ENCODE measurements at places on chromosomes 11 and 22.

- DNase-seq: peak; percentile 81
Measured at GRCh38 chr11:47213950-47214565, 716 bp upstream of the DDB2 start.

DNA sequence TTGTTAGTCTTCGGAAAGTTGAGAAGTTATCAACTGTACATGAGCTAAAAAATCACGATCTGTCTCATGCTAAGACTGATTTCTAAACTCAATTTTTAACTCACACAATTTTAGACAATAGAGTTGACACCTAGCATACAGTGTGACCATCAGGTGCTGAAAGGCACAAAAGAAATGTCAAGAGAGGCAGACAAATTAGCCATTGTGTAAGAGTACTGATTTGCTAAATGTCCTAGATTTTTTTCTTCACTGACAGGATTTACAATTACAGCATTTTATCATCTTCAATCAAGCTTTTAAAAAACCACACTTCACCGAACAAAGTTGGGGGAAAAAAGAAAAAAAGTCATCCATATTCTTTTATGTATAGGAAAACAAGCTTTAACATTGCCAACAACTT lies 7.0 kb downstream of the LGR4 start:
- DNase-seq: no peak

- no peak for DNase-seq
Measured at GRCh38 chr22:30266445-30267381, at the start of gene OSM. OSM (minus strand) TSS chr22:30266851; CDS start chr22:30266799, 52 bp downstream.

- DNase-seq: no peak
Measured at GRCh38 chr11:67273260-67273990, 7.2 kb downstream of the GRK2 start.

- no peak for DNase-seq
Measured at GRCh38 chr11:83782329-83782728, 496.2 kb upstream of the CCDC90B start.

- DNase-seq: no peak
Measured at GRCh38 chr22:22019659-22020424, 37.3 kb upstream of the TOP3B start.

DNA sequence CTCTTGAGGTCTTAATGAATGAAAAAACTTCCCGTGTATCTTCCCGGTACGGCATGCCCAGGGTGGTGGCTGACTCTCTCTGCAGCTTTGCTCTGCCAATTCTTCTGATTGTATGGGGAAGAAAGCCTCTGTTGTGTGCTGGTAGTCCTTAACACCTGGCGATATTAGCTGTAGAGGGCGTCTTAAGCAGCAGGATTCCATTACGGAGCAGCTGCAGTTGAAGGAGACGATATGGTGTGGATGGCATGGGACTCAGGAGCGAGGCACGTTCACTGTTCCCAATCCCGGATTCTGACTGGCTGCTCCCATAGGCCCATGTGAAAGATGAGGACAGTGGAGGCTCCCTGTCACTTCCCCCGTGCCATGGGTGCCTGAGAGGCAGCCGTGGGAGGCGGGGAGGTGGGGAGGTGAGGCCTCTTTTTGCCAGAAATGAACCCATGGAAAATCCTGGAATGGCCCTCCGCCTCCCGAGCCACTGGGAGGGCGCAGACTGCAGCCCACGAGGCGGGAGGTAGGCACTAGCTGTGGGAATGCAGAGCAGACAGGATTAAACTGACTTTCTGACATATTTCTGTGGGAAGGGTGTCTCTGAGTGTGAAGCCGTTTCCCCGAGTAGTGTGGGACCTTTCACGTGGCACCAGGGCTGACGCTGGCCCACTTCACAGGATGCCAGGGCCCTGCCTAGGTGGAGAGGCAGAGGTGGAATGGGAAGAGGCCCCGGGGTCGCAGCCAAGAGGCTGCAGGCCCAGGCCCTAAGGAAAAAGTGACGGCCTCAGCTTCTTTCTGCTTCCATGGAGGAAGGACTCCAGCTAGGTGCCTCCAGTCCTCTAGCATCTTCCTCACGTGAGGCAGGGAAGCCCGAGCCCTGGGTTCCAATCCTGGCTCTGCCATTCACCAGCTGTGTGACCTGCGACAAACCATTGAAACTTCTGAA lies 121.4 kb upstream of the CD82 start:
- no peak for DNase-seq

- no peak for DNase-seq
Measured at GRCh38 chr11:7021318-7021717, 1.0 kb downstream of the NLRP14 start.

- no peak for DNase-seq
Measured at GRCh38 chr11:27622541-27623300, 77.5 kb downstream of the BDNF start.

- no peak for DNase-seq
Measured at GRCh38 chr22:21984793-21985192, 2.2 kb upstream of the TOP3B start.

DNA sequence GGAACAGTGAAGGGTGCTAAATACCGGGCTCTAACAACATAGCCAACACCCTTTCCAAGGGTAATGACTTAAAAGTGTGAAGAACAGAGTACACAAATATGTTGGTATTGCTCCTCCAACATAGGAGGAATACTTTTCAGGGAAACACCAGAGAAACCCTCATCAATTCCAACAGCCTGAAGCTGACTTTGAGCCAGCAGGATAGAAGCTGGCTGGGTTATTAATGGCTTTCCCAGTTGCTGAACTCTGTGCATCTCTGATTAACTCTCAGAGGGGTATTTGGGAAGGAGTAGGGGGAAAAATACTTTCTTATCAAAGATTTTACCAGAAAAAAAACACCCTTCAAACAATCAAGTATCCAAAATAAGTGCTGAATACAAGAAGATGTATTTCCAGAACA lies 95.6 kb downstream of the AMBRA1 start:
- no peak for DNase-seq

DNA sequence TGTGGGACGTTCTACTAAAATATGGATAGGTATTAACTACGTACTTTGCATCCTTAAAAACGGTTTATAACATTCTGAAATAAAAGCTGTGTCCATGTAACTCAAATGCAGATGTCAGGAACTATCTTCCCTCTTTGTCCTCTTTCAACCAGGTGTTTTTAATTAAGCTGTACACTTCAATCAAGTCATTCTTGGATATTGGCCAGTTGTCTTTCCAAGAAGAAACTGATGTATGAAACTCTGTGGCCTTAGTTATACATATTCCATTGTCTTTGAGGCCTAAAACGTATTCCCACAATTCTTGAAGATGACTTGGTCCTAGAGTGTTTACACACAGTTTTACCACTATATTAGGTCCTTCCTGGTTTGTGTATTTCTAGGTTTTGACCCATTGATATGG lies 249.0 kb upstream of the CNTN5 start:
- no peak for DNase-seq

- no peak for DNase-seq
Measured at GRCh38 chr22:22348127-22348814, 103.7 kb downstream of the VPREB1 start.

GRCh38 chr11:131849485-131849884 lies 479.1 kb downstream of the NTM start:
- no peak for DNase-seq

DNA sequence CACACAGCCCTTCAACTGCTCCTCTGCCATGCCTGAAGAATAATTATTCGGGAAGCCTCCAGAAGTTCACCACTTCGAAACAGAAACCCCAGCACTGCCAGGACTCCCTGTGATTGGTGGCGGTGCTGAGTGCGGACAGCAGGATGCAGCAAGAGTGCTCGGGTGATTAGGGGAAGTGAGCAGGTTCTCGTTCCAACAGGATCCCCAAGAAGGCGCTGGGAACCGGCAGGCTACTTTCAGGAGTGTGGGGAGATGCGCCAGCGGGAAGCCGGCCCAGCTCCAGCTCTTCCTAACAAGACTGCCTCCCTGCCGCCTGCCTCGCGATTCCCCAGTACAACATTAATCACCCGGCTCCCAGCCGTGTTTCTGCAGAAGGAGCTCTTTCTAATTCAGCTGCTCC lies 630.2 kb downstream of the BRD1 start:
- DNase-seq: no peak

DNA sequence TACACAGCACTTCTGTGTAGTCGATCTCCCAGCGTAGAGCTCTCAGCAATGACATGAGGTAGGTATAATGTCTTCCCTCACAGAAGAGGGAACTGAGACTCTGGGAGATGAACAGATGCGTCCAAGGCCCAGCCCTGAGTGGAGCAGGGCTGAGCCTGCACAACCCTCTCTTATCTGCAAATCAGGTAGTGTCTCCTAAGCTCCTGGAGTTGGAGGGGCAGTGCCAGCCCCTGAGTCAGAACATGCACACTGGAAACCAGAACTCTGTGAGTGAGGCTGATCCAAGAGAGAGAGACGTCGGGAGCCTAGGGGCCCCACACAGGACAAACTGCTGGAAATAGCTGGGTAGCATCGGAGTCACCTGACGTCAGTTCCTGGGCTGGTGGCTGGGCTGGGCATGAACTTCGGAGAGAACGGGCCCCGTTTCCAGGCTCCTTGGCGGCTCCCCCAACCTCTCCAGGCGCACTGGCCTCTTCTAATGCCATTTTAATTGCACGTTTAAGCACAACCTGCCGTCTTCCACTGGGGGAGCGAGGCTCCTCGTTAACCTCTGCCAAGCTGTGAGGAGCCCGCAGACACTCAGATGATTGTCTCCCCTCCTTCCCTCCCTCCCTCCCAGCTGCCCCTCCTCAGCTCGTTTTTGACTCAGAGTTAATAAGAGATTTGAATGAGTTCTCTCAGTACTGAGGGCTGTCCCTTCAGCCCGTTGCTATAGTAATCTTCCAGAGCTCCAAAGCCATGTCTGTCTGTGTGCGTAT lies 191.2 kb upstream of the TBCEL start:
- no peak for DNase-seq

GRCh38 chr22:49589811-49590210 lies 237.9 kb downstream of the BRD1 start:
- DNase-seq: no peak

DNA sequence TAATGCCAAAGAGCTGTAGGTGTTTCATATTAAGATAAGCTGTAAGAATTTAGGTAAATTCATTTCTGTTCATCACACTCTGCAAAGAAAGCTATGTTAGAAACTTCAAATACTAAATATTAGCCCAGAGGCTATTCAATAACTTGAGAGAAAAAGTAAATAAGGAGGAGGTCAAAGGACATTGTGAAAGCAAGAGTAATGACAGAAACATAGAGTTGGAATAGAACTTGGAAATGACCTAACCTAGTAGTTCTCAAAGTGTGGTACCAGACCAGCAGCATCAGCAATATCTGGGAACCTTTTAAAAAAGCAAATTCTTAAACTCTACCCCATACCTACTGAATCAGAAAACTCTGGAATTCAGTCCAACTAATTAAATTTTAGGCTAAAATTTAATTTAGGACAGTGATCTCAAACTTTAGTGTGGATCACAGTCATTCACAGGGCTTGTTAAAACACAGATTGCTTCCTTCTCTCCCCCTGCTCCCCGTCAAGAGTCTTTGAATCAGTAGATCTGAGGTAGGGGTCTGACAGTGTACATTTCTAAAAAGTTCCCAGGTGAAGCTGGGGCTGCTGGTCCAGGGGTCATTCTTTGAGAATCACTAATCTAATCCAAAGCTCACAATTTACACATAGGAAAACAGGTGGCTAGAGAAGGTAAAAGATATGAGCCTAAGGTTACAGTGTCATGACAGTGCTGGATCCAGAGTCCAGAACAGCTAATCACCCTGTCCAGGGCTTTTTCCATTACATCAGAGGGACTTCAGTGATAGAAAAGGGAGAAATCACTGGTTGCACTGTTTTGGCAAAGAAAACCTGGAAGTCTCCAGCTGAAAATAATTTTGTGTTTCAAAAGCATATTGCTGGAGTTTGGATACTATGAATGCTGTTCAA lies 241.1 kb downstream of the SOX6 start:
- DNase-seq: no peak

GRCh38 chr11:16178273-16178672 lies 178.1 kb downstream of the SOX6 start:
- DNase-seq: no peak

DNA sequence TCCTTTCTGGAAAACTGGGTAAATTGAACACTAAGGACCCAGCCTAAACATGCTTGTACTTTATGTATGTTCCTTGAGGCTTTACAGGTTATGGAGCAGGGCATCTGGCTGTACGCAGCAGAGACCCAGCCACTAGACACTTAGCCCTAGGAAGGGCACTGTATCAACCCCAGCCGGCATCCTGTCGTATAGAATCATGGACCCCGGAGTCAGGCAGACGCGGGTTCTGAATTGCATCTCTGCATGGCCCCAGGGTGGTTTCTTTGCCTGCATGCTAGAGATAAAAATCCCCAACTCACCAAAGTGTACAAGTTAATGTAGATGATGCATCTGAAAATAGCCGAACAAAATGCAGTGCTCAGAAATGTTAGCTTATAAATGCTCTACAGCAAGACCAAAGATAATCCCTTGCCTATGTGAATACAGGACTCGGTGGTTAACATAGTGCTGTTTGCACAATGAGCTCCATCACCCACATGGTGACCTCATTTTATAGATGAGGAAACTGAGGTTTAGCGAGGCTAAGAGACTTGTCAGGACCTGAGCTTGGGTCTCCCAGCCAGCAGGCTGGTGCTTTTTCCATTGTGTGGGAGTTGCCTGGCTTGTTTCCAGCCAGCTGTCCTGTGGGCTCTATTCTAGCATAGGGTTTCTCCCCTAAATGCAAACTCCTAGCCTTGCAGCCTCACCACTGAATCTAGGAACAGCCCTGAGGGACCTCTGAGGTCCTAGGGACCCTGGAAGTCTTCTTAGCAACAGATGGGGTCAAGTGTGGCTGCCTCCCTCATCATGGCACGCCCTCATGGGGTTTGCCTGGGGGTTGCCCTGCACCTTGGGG lies 7.3 kb downstream of the CD6 start:
- DNase-seq: no peak

DNA sequence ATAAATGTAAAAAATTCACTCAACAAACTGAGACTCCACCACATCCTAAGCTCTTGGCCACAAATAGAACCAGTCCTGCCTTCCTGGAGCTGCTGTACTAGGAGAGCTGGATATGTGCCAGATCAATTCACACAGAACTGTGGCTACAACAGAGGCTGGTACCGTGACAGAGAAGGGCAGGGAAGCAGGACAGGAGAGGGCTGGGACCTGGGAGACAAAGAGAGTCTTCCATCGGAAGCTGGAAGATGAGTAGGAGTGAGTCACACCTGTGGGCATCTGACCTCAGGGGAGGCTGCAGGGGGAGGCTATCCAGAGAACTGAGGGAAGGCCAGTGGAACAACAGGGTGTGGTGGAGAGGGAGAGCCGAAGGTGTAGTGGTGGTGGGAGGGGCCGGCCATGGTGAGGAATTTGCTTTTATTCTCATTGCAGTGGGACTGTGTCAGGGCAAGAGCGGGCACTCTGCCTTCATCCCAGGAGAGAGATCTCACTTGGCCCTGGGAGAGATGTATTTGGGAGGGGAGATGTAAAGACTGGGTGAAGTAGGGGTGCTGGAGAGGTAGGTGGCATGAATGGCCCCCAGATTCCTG lies 1.9 kb upstream of the LTBP3 start:
- DNase-seq: no peak

DNA sequence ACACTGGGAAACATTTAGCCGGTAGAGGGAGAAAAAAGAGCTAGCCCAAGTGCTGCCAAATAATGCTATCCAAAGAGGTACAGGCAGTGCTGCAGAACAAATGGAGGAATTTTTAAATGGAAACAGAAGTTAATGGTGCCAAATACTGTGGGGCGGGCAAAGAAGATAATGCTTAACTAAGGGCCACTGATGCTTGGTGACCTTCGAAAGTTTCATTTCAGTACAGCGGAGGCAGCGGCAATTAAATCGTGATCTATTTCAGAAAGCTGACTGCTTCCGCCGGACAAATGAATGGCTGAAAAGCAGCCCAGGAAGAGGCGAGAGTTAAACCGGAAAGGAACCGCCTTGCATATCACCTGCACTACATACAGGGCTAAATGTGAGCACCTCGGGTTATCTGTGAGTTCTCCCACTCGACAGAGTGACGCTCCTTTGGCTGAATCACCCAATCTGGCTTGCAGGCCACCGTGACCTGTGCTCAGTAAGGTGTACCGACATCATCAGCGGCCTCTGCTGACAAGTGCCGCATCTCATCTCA lies 42.1 kb downstream of the CADM1 start:
- no peak for DNase-seq

All from GM04504 (cell line).